Activated naive CD4-positive, alpha-beta T cell treated with anti-CD3 and anti-CD28 coated beads, Interleukin-2, amount 50 U/mL, for 72 hours (primary cell): ENCODE measurements at places on chromosomes 3 and 15.
A peak's percentile ranks its signal among the peaks of the same experiment; 100 is the strongest.

DNA sequence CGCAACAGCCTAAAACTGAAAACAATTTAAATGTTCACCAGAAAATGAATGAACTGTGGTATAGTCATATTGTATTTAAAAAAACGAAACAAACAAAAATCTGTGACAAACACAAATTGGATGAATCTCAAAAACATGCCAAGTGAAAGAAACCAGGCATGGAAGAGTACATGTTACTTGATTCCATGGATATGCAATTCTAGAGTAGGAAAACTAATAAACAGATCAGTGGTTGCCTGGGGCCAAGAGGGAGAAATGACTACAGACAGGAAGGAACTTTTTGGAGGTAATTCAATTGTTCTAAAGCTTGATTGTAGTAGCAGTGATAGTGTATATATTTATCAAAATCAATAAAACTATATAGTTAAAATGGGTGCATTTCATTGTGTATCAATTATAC lies 16.8 kb downstream of the UBE3A start:
- DNase-seq = no peak

- DNase-seq = no peak
These were observed 4.6 kb downstream of the FAM3D start for GRCh38 chr3:58661836-58662420.

GRCh38 chr3:72255791-72256559 lies 471.0 kb upstream of the PROK2 start:
- DNase-seq = no peak

GRCh38 chr3:123258359-123258758 lies 56.6 kb downstream of the SEC22A start:
- DNase-seq = no peak

DNA sequence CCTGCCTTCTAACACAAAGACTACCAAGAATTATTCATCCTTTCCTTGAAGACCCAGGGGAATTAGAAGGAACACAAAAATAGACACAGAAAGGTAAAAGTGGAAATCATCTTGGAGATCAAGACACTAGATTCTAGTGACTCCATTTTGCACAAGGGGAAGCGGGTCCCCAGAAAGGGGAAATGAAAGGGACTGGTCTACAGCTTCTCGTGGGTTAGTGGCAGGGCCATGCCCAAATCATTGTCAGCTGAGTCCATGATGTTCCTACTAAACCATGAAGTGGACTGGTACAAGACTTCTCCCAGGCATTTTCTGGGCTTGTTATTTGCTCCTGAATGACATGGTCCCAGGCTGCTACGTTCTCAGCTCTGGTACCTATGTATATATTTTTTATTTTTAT lies 230.7 kb upstream of the TPRG1 start:
- DNase-seq = no peak

DNA sequence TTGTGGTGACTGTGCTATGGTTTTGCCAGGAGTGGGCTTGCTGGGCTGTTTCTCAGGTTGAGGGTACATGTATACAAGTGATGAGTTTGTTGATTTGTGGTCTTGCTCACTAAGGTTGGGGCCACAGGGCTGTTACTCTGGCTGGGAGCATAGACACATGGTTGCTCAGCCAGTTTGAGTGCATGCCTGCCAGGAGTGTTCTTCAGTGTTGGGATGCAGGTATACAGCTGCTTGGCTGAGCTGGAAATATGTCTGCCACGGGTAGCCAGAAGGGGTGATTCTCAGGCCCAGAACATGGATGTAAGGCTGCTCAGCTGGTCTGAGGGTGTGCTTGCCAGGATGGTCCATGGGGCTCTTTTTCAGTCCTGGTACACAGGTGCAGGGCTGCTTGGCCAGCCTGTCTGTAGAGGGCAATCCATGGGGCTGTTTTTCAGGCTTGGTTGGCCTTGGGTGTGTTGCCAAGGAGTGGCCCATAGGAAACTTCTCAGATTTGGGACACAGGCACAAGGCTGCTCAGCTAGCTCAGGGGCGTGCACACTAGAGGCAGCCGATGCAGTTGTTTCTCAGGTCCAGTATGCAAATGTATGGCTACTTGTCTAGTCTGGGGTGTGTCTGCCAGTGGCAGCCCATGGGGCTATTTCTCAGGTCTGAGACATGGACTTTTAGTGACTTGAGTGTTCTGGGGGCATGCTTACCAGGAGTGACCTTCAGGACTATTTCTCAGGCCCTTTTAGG lies 5.3 kb upstream of the ARHGAP31 start:
- DNase-seq = no peak

DNA sequence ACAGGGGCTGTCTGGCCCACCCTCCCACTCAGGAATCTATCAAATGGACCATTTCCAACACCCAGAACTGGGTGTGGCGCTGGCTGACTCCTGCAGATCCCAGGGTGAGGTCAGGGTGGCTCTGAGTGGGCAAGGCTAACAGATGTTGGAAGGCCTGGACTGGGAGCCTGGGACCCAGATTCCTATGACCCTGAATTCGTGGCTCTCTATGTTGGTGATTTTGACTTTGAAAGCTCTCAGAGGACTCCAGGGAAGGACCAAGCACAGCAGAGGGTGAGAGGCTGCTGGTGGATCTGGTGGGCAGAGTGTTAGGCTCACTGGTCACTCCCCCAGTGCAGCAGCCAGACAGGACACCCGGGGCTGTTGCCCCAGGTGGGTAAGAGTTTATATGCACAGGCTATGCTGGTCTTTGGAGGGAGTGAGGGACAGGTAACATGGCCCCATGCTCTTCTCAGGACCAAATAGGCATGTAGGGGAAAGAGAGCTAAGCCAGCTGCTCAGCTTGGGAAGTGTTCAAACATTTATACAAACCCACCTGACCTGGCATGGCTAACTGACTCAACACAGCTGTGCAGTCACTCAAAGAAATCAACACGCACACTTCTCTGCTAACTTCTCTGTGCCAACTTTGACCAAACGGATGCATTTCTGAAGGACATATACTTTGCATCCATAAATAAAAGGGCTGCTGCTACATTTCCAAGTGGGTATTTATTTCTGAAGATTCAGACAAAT lies 62.6 kb upstream of the RAB6B start:
- no peak for DNase-seq

DNA sequence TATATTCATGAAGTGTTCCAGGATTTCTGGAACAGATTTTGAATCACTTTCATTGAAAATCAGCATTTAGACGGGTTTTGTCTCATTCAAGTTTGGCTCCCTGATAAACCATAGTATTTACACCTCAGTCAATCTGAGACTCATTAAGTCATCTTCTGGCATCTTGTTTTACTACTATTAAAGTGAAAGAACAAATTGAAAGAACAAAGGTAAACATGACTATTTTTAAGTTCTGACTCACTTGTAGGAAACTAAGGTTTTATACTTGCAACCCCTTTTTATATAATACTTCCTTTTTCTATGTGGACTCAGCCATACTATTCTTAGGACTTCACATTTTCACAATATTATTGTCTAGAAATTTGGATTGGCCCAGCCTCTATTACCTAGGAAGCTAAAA lies 854.4 kb downstream of the SQOR start:
- DNase-seq = no peak

GRCh38 chr3:35677797-35678196 lies 38.5 kb downstream of the ARPP21 start:
- no peak for DNase-seq

GRCh38 chr15:48332642-48333034 lies 1.4 kb downstream of the DUT start:
- DNase-seq = peak; percentile 6

- no peak for DNase-seq
These were observed 14.7 kb downstream of the NRROS start for GRCh38 chr3:196654006-196654734.

GRCh38 chr3:4647411-4647810 lies 154.3 kb downstream of the ITPR1 start:
- DNase-seq = no peak

DNA sequence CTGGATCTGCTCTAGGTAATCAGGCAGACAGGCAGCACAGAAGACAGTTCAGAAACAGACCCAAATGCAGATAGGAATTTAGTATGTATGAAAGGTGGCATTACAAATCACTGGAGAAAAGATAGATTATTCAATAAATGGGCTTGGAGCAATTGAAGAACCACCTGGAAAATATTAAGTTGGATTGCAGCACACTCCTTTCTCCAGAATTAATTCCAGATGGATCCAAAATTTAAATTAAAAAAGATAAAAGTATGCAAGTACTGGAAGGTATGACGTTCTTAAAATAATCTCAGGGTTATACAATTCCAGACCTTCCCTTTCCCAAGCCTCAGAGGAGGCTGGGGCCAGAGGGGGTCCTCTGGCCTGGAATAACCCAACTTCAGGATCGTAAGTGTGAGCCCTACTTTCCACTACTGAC lies 32.5 kb downstream of the HRH1 start:
- no peak for DNase-seq

GRCh38 chr3:35800960-35801459 lies 161.7 kb downstream of the ARPP21 start:
- no peak for DNase-seq

- no peak for DNase-seq
These were observed 279.3 kb upstream of the LRRFIP2 start for GRCh38 chr3:37453393-37454389.

DNA sequence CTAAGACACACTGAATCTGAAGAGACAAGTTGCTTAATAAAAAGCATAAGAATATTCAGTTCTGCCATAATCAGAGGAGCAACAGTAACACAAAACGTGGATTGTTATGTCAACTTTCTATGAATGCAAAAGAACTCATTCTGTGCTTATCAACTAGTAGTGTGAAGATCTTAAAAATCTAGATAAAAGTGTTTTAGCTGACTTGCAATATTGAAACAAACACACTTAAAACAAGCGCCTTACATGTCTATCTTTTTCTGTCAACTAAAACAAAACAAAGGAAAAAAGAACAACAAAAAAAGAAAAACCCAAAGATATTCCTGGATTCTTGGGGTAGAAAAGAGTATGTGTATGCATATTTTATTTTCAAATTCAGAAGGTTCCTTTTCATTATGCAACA lies 37.7 kb downstream of the TASOR start:
- DNase-seq = no peak

- DNase-seq = no peak
These were observed 71.1 kb upstream of the DLG1 start for GRCh38 chr3:197369545-197369944.

- DNase-seq = no peak
These were observed 145.6 kb upstream of the TMCO5A start for GRCh38 chr15:37788767-37789396.

DNA sequence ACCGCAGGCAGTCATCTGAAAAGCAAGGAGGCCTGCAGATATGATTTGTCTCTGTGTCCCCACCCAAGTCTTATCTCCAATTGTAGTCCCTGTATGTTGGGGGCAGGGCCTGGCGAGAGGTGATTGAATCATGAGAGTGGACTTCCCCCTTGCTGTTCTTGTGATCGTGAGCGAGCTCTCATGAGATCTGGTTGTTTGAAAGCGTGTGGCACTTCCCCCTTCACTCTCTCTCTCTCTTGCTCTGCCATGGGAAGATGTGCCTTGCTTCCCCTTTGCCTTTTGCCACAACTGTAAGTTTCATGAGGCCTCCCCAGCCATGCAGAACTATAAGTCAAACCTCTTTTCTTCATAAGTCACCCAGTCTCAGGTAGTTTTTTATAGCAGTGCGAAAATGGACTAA lies 83.3 kb downstream of the TMCO5A start:
- DNase-seq = no peak

DNA sequence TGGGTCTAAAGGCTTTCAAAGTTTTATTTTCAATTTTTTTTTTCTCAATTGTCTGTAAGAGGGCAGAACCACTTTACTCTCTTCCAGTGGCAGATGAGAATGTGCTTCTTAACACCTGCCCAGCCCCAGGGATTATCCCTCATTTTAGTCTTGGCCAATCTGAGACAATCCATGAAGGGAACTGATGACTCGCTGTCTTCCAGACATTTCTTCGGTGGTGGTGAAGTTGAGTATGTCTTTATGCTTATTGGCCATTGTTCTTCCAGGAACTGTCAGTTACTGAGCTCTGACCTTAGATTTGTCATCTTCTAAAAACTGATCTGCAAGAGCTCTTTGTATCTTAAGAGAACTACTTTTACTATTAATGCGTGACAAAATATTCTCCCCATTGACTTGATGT lies 139.5 kb downstream of the TJP1 start:
- no peak for DNase-seq

- no peak for DNase-seq
These were observed 667.9 kb downstream of the CADM2 start for GRCh38 chr3:85626662-85627061.

DNA sequence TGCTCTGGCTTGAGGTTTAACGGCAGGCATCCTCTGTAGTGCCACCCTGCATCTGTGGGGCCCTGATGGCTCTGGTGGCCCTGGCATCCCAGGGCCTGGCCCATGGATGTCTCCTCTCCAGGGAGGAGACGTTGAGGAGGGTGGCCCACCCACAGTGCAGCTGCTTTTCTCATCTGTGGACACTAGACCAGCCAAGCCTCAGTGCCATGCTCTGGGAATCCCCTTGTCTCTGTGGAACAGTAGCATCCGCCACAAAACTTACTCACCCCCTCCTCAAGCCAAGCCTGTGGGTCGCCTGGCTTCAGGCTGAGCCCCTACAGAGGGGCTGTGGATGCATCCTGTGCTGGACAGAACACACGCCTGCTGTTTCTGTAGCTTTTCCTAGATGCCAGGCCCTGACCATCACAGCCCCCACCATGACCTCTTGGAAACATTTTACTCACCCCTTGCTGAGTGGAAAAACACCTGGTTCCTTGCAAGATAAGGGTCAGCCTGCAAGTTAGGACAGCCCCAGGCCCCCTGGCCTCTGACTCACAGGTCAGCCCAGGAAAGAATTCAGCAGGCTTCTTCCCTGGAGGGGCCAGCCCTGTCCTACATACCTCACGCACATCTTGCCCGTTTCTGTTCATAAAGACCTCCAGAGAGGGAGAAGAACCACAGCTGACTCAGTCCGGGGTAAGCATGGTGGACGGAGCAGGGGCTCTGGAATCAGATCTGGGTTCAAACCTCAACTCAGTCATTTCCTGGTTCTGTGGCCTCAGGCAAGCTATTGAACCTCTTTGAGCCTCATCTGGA lies 19.0 kb downstream of the PAK6 start:
- DNase-seq = no peak

GRCh38 chr15:79248183-79248582 lies 34.3 kb upstream of the ANKRD34C start:
- DNase-seq = no peak

DNA sequence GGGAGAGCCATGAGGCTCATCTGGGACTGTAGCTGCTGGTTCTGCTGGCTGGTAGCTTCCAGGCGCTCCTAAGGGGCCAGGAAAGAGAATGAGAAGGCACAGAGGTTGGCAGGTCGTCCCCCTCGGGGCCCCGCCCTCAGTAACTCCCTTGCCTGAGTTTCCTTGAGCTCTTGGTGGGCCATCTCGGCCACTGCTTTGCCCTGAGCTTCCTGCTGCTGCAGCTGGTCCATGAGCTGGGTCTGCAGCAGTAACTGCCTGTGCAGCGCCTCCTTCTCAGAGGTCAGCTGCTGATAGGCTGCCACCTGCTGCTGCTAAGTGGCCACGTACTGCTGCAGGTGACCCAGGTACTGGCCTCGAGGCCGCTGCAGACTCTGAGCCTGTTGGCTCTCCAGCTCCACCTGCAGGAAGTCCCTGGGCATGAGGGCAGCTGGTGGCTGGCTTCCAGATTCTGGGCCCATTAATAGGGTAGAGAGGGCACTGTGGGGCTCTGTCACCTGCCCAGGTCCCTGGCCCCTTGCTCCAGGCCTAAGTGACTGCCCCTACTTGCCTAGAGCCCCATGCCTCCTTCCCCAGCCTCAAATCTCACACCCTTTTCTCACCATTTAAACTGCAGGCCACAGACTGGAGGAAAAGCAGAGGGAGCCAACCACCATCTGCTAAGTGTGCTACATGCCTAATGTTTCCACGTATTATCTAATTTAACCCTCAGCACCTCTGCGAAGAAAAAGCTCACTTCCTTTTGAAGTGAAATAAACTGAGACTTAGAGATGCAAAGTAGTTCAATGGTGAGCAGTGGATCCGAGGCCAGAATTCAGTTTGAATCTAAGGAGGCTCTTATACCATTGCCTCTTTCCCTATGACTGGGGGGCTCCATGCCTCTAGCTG lies 10.8 kb upstream of the VPS33B start:
- peak; percentile 71 for DNase-seq
